T-helper 9 cell (primary cell): ENCODE measurements at places on chromosomes 5 and 9.

GRCh38 chr5:158947846-158948245 lies 151.9 kb downstream of the EBF1 start:
- no peak for DNase-seq

GRCh38 chr5:127652952-127653611 lies 4.2 kb downstream of the CTXN3 start:
- DNase-seq = no peak

DNA sequence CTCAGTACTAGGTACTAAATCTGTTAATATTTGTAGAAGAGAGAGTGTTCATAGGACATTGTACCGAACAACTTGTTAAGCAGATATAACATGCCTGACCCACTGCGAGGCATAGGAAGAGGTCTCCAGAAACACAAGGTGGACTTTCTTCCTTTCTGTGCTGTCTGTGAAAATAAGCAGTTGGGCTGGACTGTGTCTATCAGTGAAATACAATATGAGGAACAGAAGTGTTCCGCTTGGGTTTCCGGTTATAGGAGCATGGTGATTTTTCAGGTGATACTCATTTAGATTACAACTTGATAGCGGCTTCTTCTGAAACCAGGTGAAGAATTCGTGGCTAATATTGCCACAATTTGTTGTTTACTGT lies 60.9 kb upstream of the TLR4 start:
- no peak for DNase-seq

DNA sequence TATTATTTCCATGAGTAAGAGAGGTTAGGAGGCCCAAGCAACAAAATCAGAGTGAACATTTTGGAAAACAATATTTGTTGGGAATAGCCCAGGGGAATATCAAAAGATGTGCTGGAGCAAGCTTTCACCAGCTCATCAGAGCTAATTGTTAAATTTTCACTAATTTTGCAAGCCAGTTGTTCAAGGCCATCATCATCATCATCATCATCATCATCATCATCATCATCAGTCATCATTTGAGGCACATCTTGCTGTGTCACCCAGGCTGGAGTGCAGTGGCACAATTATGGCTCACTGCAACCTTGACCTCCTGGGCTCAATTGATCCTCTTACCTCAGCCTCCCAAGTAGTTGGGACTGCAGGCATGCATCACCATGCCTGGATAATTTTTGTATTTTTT lies 350.5 kb upstream of the MEF2C start:
- no peak for DNase-seq

DNA sequence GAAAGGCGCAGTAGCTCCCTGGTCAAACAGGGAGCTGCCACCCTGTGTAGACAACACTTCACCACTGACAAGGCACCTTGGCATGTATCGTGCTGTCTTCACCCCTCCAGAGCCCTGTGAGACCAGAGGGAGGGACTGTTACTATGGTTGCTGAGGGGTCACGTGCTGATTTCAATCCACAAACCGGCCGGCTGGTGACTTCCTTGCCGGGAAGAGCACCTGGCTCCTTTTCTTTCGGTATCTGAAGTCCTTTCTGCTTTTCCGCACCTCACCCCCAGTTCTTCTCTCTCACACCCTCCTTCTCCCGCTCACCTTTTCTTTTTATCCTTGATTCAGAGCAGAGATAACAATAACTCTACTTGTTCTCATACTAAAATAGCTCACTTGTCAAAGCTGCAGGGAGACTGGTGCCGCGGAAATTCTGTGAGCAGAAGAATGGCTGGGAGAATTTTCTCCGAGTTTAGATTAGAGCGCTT lies 327.2 kb downstream of the ZSWIM6 start:
- DNase-seq = no peak

GRCh38 chr5:109297900-109298299 lies 111.9 kb downstream of the PJA2 start:
- no peak for DNase-seq

DNA sequence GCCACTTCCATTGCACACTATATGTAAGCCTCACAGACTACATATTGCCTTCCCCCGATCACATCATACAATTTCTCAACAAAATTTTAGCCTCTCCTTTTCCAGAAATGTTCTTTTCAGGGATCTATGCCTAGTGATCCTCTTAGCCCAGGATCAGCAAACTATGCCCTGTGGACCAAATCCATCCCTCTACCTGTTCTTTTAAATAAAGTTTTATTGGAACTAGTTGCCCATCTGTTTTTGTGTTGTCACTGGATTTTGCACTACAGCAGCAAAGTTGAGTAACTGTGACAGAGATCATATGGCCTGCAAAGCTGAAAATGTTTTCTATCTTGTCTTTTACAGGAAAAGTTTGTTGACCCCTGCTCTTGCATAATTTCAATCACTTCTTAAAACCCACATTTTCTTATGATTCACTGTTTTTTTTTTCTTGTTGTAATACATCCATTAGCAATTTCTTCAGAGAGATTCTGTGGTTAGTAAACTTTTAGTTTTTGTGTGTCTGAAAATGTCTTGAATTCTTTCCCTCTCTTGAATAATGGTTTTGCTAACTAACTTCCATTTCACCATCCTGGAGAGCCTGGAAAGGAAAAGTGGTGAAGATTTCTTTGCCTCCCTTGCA lies 7.1 kb downstream of the TXNDC8 start:
- DNase-seq = no peak

DNA sequence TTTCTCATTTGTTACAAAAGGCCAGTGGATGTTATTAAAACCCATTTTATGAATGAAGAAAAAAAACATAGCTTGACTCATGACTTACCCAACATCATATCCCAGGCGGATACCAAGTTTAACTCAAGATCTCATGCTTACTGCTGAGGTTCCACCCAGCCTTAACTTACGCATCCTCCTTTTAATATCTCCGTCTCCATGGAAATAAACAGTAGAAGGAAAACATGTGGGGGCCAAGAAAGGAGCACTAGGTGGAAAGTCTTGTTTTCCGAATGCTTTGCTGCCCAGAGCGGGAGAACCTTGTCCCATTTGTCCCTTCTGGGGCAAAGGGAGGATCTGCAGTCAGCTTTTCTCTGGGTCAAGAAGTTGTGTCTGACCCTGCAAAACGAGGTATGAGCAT lies 44.1 kb downstream of the ANGPTL2 start:
- DNase-seq = no peak

GRCh38 chr5:135040333-135041144 lies 6.5 kb upstream of the PITX1 start:
- no peak for DNase-seq
